ENCODE measurements at places on chromosomes 2 and 18.
A peak's percentile ranks its signal among the peaks of the same experiment; 100 is the strongest.

GRCh38 chr18:48829443-48830149, 121.2 kb downstream of the SMAD7 start:
- no peak for DNase-seq

DNA sequence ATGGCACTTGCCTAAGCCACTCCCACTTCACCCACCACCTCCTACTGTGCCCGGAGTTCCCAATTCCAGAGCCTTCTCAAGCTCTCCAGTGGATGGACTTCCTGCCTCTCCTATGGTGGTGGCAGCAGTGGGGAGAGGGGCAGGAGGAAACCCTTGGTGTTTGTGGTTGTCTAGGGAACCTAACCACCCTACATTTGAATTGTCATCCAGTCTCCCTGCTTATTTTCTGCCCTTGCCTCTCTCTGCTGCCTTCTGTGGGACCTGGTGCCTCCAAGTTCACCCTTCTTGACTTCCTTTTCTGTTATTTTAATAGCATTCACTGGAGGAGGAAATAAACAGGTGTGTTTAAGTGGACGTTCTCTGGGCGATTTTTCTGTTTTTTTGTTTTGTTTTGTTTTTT, 50.0 kb upstream of the HPCAL1 start:
- DNase-seq: no peak

GRCh38 chr2:239534581-239535412, 134.0 kb upstream of the HDAC4 start:
- no peak for DNase-seq

DNA sequence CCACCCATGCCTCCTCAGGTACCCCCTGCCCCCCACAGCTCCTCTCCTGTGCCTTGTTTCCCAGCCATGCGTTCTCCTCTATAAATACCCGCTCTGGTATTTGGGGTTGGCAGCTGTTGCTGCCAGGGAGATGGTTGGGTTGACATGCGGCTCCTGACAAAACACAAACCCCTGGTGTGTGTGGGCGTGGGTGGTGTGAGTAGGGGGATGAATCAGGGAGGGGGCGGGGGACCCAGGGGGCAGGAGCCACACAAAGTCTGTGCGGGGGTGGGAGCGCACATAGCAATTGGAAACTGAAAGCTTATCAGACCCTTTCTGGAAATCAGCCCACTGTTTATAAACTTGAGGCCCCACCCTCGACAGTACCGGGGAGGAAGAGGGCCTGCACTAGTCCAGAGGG, 803 bp upstream of the DES start:
- no peak for DNase-seq

- DNase-seq: no peak
Measured at GRCh38 chr2:25269233-25269632, 72.5 kb downstream of the DNMT3A start.

DNA sequence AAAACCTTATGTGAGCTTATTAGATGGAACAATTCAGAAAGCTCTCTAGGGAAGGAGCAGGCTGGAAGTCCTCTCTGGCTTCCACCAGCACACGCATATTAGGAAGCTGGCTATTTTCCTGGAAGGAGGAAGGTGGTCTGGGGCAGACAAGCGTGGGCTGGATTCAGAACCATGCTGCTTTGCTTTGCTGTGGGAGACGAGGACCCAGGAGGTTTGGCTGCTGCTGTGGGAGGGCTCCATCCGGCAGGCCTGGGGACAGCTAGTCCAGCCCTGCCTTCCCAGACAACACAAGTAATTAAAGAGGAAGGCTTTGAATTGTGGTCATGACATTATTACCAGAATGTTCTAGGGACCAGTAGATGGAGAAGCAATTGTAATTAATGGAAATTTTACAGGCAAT, 238.8 kb upstream of the MYT1L start:
- DNase-seq: no peak

- no peak for DNase-seq
Measured at GRCh38 chr2:99348173-99348572, 11.0 kb downstream of the EIF5B start.

DNA sequence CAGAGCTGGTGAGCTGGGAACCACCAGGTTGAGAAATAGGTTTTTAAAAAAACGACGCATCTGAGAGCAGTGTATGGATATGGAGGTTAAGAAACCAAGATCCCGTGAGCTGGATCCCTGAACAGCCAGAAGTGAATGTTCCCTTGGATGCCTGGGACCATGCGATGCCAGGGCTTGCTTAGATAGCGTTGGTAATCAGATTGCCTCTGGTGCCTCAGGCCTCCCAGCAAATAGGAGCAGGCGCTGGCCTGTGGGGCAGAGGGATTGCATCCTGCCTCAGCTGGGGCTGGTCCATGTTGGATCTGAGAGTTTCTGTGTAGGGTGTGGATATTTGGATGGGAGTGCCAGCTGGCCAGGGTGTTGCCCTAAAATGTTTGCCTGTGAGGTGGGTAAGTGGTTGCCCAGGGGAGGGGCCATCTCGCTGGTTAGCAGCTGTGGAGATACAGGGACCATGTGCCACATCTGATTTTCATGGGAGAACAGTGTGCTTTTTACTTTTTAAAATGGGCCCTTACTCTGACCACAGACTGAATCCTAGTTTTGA, 80.8 kb upstream of the MCFD2 start:
- no peak for DNase-seq

GRCh38 chr2:23376972-23377371, 8.0 kb upstream of the KLHL29 start:
- no peak for DNase-seq

DNA sequence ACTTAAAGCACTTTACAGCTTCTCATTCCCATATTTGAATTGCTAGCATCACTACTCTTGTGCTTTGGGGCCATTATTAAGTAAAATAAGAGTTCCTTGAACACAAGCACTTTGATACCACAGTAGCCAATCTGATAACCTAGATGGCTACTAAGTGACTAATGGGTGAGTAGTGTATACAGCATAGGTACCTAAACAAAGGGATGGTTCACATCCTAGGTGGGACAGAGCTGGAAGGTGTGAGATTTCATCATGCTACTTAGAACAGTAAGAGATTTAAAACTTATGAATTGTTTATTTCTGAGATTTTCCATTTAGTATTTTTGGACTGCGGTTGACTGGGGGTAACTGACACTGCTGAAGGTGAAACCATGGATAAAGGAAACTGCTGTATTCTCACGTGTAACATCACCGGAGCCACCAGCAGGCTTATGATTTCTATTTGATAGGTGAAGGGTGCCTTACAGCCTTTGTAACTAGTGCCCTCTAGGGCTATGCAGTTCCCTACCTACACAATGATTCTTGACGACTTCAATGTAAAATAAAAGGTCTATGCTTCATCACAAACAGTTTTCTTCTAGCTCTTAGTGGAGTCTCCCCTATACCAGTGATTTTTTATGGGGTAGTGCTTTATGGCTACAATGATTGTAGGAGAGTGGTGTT, 22.1 kb upstream of the CRIM1 start:
- no peak for DNase-seq

DNA sequence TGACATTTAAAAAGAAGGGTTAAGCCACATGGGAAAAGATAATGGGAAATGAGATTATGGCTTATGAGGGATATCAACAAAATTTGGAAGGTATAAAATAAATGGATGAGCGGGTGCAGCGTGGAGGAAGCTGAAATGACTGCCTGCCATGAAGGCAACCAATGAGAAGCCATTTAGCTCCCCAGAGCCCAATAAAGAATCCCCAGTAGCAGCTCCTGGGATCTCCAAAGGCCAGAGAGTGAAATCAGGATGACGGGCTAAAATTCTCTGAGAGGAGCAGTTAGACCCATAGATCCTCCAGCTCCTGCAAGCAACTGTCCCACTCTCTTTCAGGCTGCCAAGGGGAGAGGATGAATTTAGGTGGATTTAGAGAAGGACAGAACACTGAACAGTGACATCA, 12.9 kb upstream of the MAPRE3 start:
- no peak for DNase-seq

GRCh38 chr2:119248751-119249150, 25.1 kb downstream of the STEAP3 start:
- DNase-seq: no peak

GRCh38 chr18:71808616-71809015, 735.5 kb downstream of the CBLN2 start:
- no peak for DNase-seq

GRCh38 chr2:56182420-56182819, 1.4 kb upstream of the CCDC85A start:
- DNase-seq: no peak

DNA sequence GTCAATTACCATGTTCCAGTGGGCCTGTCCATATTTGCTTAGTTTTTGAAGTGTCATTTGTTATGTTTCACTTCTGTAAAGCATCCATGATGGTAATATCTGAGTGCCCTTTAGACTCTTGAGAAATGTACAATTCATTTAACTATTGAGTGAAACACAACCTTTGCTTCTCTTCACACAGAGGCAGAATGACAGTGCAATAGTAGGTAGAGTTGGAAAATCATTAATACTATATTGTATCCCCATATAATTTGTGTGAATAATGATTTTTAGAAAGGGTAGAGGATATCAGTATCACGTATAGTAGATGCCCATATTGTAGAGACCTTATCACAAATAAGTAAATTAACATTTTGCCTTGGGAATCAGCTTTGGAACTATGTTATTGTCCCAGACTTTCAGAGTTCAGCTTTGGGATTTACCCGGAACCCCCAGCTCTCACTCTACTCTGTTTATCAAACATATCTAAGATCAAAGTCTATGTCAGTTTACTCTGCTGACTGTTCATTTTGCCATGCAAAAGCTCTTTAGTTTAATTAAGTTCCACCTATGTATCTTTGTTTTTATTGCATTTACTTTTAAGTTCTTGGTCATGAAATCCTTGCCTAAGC, 172.7 kb upstream of the NOL4 start:
- no peak for DNase-seq

- no peak for DNase-seq
Measured at GRCh38 chr2:36731941-36732672, 35.6 kb downstream of the VIT start.

GRCh38 chr2:232567721-232568120, 17.2 kb downstream of the EIF4E2 start:
- DNase-seq: no peak

- DNase-seq: no peak
Measured at GRCh38 chr18:75405351-75405750, 22.2 kb downstream of the SMIM21 start.

- no peak for DNase-seq
Measured at GRCh38 chr2:126315828-126316227, 340.1 kb upstream of the GYPC start.

DNA sequence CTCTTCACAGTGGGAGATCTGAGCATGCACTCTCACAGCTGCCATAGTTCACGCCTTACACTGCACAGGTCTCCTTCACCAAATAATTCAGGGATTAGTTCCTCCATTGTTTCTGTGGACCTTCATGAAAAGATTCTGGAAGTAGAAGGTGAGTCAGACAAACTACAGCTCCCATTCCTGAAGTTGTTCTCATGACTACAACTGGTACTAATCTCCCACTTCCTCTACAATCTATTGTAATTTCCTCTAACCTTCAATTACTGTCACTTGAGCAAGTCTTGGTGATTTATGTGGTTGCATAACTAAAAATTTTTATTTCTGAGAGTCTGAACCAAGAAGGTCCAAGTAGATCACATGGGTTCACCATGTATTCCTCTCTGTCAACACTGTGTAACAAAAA, 128.7 kb downstream of the XIRP2 start:
- no peak for DNase-seq

DNA sequence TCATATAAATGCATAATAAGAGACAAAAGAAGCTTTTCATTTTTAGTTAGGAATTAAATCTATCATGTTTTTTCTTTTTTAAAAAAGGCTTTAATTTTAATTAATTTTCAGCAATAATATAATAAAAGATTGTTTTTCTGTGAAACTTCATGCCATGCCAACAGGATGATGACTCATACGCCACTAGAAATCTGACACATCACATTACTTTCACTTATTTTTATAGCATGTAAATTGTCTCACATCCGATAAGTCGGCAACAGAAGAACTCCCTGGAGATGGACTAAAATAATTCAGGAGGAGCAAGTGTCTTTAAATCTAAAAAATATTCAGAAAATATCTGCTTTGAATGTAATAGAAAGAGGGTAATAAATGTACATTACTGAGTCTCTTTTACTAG, 1024.2 kb upstream of the ACVR2A start:
- no peak for DNase-seq

- DNase-seq: no peak
Measured at GRCh38 chr2:112821682-112822081, 14.9 kb downstream of the IL1B start.

DNA sequence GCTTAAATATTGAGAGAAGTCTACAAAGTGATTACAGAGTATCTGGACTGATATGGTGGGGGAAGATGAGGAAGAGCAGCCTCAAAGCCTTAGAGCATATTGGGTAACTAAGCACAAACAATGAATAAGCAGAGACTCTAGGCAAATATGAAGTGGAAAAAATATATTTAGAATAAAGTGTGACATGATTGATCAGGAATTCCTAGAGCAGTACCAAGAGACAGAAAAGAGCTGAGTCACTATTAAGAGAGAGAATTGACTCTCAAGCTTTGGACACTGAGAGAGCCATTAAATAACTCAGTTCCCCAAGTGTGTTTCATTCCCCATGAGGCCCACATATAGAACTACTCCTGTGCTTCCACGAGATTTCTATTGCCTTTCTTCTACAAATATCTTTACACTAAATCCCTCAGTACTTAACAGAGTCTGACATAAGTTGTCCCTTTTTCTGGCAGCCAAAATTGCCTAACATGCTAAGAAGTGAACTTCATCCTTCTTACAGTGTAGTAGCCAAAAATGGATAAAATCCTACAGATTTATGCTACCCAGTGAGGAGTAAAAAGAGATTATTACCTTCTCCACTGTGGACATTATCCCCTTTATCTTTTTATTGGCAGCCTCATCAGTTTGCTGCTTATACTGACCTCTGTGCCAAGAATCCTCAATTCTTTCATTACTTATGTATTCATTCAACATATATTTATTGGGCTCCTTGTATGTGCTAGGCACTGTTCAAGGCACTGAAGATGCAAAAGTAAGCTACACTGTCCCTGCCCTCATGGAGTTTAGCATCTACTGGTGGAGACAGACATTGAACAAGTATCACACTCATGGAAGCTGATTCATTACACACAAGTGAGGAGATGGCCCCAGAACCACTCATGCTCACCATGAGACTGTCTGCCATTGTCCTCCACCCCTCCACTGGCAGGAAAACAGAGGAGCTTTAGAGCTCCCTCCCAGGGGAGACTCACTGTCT, 45.4 kb downstream of the SLC40A1 start:
- DNase-seq: no peak

DNA sequence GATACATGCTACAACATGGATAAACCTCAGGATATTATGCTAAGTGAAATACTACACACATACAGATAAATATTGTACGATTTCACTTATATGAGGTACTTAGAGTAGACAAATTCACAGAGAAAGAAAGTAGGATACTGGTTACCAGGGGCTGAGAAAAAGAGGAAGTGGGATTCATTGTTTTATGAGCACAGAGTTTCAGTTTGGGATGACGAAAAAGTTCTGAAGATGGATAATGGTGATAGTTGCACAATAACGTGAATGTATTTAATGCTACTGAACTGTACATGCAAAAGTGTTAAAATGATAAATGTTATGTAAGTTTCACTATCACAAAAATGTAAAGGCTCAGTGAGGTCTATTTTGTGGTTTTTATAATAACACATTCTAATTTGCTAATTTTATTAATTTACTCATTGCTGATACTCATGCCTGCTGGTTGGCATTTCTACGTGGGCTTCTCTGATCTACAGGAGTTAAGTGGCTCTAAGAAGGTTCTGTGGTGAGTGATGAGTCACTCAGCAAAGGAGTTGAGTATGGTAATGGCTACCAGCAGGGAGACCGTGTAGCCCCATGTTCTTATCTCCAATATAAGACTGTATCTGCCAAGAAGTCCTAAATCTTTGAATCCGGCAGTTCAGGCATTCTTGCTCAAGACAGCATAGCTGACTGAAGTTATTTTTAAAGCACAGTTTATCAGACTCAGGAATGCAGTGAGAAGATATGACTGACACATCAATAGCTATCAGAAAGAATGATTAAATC, 41.1 kb downstream of the UPP2 start:
- peak; percentile 93 for DNase-seq
